ENCODE measurements at places on chromosomes 12 and 14. TPM values are rescaled to one million over a fixed set of nuclear protein-coding genes. Genes with fewer than 3 reads are reported as not detected.

The PPP4R4 gene
- total RNA-seq = 13.9 TPM

The TSFM gene
- total RNA-seq = 34.3 TPM

The OR6J1 gene
- not detected for total RNA-seq

The PSEN1 gene
- 24.5 TPM for total RNA-seq

- peak; percentile 83 for DNase-seq
Observed at GRCh38 chr12:6336079-6336888, 5.6 kb downstream of the TNFRSF1A start.

DNA sequence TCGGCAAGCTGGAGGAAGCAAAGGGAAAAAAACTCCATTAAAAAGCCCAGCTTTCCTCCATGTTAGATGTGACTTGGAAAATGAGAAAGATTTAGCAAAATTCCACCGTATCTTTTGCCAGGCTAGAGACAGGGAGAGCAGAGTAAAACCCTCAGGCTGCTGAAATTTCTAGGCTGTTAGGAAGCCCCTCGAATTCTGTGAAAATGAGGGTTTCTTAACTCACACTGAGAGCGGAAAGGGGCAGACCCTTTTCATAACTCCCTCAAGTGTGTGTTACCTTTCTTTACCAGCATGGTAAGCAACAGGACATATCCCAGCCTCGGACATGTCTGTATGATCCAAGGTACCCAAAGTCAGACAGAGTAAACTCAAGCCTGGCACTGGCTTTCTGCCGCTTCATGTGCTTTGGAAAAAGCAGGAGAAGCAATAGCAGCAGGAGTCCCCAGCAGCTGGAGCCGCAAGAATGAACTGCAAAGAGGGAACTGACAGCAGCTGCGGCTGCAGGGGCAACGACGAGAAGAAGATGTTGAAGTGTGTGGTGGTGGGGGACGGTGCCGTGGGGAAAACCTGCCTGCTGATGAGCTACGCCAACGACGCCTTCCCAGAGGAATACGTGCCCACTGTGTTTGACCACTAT lies at the start of gene RHOJ:
TSS of gene RHOJ (plus strand) at position 37 of the 637 bp plus-strand sequence. CDS start at position 464, 427 bp downstream.
- no peak for DNase-seq

- DNase-seq = no peak
Observed at GRCh38 chr12:109109746-109110350, 6.5 kb upstream of the ACACB start.

- DNase-seq = no peak
Observed at GRCh38 chr12:117507548-117507947, 146.1 kb upstream of the NOS1 start.

- no peak for DNase-seq
Observed at GRCh38 chr12:58877243-58877743, 43.0 kb downstream of the LRIG3 start.

GRCh38 chr14:45705940-45706534 lies 453.0 kb upstream of the MIS18BP1 start:
- DNase-seq = no peak

DNA sequence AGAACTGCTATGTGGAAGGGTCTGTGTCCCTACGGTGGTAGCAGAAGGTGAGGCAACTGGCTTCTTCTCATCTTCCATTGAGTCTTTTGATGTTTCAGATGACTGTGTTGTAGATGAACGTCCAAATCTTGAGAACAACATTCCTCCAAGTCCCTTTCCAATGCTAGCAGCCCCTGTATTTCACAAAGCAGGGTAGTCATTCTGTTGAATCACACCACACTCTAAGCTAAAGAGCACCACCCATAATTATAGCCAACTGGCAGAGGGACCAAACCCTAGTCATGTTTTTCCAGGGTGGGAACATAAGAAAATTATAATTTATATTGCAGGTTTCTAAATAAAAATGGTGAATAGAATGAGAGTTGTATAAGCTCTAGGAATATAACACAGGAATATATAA lies 98.7 kb downstream of the DDHD1 start:
- no peak for DNase-seq

- DNase-seq = no peak
Observed at GRCh38 chr12:21989819-21990412, 48.7 kb upstream of the ABCC9 start.

DNA sequence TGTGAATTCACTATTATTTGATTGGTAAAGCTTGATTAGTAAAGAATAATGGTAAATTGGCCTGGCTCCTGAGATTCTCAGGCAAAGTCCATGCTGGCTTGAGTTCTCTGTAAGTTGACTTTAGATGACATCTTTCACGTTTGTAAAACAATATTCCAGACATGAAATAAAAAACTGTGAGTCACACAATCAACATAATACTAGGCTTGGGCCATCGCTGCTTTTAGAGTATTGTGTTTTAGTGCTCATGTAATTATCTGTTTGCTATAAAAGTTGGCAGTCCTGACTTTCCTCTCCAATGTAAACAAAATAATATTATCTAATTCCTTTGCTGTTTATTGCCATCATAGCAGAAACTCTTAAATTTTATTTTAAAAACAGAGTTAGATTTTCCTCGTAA lies 3.9 kb upstream of the TBC1D30 start:
- no peak for DNase-seq

- no peak for DNase-seq
Observed at GRCh38 chr12:86662464-86662863, 406.3 kb upstream of the MGAT4C start.

GRCh38 chr12:62194616-62195015 lies 65.6 kb upstream of the USP15 start:
- no peak for DNase-seq

DNA sequence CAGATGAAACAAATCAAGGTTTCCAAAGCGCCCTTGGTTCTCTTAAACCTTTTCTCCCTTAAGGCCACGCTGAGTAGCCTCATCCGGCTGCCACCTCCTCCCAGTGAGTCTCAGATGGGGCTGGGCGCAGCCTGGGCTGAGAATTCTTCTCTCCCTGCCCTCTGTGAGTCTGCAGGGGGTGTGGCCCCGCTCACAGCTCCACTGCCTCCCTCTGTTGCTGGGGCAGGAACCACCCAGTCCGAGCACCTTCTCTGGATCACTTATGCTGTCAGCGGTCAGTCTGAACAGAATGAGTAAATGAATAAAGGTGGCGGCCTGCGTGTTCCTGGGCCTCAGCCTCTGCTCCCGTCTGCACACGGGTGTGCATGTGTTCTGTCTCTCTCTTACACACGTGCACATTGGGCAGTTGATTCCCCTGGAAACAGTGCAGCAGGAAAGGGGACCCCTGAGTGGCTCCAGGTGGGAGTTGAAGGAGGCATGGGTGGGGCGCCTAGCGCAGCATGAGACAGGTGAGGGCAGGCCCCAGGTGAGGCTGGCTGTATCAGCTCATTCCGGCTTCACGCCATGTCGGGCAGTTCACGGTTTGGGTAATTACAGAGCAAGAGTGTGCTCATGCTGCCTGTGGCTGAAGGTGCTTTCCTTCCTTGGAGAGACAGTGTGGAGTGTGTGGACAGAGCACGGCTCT lies 4.3 kb downstream of the PAPLN start:
- DNase-seq = no peak

DNA sequence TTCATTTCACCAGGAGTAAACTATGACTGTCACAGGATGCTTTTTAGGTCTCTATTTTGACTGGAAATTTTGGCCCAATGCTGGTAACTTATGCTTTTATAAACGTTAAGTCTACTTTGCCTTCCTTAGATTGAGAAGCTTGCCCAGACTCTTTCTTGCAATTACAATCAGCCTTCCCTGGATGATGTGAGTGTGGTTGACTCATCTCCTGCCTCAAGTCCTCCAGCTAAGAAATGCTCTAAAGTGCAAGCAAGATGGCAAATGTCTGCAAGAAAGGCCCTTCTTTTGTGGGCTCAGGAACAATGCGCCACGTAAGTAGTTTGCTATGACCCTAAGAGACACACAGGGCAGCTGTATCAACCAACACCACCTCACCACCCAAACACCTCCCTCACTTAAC lies 96.9 kb downstream of the SYNE2 start:
- no peak for DNase-seq

DNA sequence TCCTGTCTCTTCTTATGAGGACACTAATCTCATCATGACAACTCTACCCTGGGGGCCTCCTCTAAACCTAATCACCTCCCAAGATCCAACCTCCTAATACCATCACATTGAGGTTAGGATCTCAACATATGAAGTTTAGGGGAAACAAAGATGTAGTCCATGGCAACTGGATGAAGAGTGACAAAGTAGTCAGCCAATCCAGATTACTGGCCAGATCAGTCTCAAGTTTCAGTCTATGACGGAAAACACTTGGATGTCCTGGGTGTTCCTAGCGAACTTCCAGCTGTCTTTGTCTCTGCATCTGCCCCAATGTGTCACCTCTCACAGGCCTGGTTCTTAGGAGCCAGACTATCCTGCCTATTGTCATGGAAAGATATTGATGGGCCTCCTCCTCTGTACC lies 630.8 kb downstream of the AACS start:
- no peak for DNase-seq

DNA sequence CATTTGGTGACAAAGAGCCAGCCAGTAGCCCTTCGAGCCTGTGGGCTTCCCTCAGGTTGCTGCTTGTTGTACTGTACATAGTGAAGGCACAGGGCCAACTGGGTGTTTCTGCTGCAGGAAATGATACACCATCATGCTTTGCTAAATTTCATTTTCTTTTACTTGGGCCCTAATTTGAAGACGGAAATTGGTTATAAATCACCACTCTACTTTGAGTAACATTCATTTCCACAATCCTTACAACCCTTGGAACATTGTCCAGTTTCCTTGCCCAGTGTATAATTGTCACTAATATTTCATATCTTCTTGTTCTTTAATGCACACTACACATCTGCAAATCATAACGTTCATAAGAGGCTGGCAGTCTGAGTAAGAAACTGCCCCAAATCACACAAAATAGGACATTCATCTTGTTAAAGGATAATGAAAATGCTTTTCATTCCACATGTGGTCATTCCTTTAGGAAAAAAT lies 30.2 kb downstream of the MSRB3 start:
- DNase-seq = no peak

DNA sequence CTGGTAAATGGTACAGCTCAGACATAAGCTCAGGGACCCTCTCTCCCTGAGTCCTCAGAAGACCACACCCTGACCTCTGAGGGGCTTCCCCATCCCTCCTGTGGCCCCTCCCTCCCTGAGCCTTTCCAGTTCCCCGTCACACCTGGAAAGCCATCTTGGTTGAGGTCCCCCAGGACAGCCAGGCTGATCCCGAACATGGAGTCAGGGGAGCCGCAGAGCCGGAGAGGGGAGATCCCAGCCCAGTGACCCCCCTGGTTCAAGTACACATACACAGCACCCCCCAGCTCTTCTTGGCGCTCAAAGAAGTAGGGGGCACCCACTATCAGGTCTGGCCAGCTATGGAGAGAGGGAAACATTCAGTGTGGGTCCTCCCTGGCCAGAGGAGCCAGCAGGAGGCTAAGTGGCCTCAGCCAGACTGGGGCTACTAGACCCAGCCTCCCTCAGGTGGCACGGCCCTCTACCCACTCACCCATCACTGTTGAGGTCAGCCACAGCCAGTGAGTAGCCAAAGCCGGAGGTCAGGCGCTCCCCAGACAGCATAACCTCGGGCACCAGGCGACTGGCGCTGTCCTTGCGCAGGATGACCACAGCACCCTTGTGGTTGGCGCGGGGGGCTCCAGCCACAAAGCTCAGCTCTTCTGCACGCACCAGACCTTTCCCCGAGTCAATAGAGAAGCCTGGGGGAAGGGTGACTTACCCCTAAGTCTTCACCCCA lies 9.3 kb downstream of the ITGA7 start:
- DNase-seq = no peak

DNA sequence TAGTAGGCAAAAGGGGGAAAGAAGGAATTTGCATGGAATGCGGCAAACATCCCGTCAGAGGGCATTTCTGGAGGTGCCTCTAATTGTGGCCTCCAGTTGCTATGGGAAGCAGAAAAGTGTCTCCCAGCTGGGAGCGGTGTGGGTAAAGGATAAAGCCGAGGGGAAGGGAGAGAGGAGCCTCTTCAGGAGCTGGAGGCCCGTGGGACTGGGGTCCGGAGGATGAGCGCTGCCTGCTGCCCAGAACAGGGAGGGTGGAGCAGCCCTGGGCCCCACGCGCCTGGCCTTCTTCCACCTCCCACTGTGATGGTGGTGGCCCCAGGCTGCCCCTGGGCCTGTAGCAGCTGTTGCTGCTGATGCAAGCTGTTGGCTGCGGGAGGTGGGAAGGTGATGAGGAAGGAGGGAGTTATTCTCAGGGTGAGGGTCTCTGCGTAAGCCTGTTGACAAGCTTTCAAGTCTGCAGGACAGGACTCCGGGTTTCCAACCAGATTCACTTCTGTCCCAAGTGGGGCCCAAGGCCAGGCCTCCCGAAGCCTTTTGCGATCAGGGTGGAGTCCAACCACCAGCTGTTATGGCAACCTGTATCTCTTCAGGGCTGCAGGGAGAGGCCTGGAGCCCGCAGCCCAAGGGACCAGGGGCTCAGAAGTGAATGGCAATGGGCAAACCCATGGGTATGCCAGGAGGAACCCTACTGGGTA lies 19.1 kb upstream of the PGF start:
- DNase-seq = no peak

DNA sequence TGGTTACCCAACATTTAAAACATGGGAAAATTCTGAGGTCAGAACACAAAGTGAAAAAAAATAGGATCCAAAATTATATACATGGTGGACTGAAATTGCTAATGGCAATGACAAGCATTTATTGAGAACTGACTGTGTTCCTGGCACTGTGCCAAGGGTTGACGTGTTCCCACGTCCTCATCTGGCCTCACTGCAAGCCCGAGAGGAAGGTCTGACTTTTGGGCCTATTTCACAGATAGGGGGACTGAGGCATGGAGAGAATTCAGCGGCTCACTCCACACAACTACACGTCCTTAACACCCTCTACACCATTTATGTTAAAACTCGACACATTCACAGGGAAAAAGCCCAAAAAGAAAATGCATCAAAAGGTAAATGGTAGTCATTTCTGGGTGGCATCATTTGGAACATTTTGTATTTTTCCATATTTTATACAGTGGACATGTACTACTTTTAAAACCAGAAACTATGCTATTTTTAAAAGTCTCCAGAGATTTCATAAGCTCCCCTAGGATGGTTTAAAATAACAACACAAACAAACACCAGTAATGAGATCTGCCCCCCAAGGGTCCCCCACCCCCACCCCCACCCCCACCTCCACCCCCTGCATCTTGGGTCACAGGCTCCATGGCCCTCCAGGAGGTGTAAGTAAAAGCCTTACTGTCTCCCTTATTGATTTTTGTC lies 27.7 kb downstream of the CLMN start:
- DNase-seq = peak; percentile 26

- DNase-seq = peak; percentile 87
Observed at GRCh38 chr14:91317381-91318308, 73.1 kb upstream of the GPR68 start.

Data from activated naive CD4-positive, alpha-beta T cell treated with anti-CD3 and anti-CD28 coated beads for 36 hours (primary cell).